ENCODE measurements at places on chromosomes 1 and 21.

DNA sequence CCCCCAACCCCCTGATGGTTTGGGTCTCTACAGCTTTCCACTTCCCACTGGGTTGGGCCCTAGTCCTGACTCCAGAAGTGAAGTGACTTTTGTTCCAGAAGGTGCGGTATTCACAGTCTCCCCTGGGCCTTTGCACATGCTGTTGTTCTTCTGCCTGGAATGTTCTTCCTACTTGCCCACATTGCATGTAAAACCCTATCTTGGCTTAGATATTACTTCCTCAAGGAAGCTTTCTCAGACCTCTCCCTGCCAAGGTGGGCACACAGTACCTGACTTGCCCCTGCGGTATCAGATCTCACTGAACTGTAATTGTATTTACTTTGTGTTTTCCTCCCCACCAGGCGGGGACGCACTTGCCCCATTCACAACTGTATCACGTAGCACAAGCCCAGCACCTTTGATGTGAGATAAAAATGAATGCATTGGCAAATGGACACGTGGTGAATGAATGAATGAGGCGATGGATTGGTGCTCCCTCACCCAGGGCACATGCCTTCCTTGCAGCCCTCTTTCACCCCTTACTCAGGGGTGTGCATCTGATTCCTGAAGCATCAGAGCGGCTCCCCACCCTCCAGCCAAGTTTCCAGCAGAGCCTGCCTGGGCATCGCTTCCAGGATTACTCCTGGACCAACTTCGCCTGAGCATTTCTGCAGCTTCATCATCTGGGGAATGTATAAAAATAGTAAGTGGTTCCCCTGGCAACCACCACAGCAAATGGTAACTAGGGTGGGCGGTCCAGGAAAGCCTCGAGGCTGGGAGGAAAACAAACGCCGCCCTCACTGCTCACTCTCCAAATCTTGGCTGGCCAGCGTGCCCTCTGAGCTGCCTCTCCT lies 19.8 kb downstream of the NENF start:
- H3K4me1 ChIP-seq: no peaks in the 10 kb centered on the region
- no peak for DNase-seq

DNA sequence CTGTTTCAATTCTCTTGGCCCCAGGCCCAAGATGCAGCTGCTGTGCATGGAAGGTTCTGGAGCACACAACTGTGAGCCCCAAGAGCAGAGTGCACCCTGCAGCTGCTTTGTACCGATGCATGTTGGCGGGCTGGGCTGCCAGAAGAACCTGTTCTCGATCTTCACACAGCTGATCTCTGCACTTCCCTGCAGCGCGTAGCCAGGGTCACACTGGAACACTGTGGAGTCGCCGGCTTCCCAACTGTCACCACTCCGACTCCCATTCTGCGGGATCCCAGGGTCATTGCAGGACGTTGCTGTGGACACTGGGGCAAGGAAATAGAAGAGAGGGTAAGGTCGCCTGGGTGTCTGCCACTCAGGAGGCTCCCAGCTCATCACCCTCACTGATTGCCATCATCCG lies 185.4 kb downstream of the ZSCAN20 start:
- H3K4me3 ChIP-seq: no peak overlapping the region
- H3K27me3 ChIP-seq: no peaks in the 10 kb centered on the region
- no peak overlapping the region for H3K27ac ChIP-seq
- no peaks in the 10 kb centered on the region for H3K4me1 ChIP-seq
- H3K36me3 ChIP-seq: peaks cover 6% of the 10 kb centered on the region

DNA sequence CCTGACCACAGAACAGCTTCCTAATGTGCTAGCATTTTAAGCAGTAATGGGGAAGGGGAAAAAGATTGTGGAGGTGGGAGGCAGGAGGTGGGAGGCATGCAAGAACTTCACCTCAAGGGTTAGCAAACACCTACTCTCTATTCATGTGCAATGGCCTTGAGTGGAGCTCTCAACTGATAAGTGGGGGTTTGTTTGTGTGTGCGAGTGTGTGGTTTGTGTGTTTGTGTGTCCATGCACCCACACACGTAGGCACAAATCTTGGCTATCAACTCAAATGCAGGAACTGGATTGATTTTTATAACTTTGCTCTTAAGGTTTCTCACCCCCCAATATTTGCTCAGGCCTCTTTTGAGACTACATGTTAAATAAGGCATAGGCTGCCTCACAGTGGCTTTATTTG lies 78.6 kb downstream of the SYT6 start:
- H3K27me3 ChIP-seq: peaks cover 2% of the 10 kb centered on the region
- H3K4me1 ChIP-seq: peaks cover 7% of the 10 kb centered on the region
- H3K4me3 ChIP-seq: no peak overlapping the region
- H3K36me3 ChIP-seq: no peaks in the 10 kb centered on the region
- no peak for DNase-seq

DNA sequence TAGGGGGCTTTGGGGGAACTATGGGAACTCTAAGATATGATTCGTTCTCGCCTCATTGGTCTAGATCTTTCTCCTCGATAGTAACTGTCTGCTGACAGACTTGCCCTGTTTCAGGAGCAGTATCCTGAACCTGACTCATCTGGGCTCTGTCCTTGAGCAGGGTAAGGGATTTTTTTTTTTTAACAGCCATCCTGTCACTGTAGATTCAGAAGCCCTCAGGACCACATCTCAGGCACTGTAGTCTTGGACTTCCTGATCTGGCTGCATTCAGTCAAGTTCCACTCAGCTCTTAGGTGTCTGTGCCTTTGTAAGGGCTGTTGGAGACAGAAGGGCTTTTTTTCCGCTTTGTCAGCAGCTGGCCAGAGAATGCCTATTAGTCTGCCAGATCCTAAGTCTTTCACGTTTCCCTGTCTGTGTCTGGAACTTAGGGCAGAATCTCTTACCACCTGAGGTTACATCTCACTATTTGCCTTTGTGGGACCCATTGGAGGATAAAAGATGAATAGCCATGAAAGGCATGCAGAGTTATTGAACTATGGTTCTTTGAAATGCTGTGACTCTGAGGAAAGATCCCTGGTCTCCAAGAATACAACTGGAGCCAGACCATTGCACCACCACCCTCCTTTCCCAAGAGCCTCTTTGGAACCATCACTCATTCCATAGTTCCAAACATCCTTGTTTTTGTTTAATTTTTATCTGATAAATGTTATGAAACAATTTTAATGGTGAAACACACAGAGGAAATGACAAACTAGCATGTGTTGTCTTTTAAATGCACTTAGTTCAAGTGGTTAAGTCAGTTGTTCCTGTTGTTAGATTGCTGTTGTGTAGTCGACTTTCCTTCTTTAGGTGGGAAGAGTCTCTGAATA lies 49.7 kb upstream of the MACF1 start:
- no peak overlapping the region for H3K4me3 ChIP-seq
- no peaks in the 10 kb centered on the region for H3K36me3 ChIP-seq
- DNase-seq: peak; percentile 80
- H3K27me3 ChIP-seq: no peaks in the 10 kb centered on the region
- no peak overlapping the region for H3K27ac ChIP-seq

GRCh38 chr1:18653367-18653766 lies 22.7 kb downstream of the PAX7 start:
- no peaks in the 10 kb centered on the region for H3K36me3 ChIP-seq
- no peak overlapping the region for H3K27ac ChIP-seq
- H3K4me3 ChIP-seq: no peak overlapping the region
- H3K27me3 ChIP-seq: peaks cover 35% of the 10 kb centered on the region

GRCh38 chr1:190243056-190243455 lies 234.6 kb downstream of the BRINP3 start:
- H3K36me3 ChIP-seq: no peaks in the 10 kb centered on the region
- no peaks in the 10 kb centered on the region for H3K4me1 ChIP-seq
- no peaks in the 10 kb centered on the region for H3K27me3 ChIP-seq
- DNase-seq: no peak
- H3K4me3 ChIP-seq: no peak overlapping the region
- no peak overlapping the region for H3K27ac ChIP-seq

- DNase-seq: no peak
- H3K36me3 ChIP-seq: no peaks in the 10 kb centered on the region
- H3K27ac ChIP-seq: no peak overlapping the region
- peaks cover 4% of the 10 kb centered on the region for H3K4me1 ChIP-seq
- no peaks in the 10 kb centered on the region for H3K27me3 ChIP-seq
These were observed 237.6 kb downstream of the SMYD3 start for GRCh38 chr1:246269466-246269865.

DNA sequence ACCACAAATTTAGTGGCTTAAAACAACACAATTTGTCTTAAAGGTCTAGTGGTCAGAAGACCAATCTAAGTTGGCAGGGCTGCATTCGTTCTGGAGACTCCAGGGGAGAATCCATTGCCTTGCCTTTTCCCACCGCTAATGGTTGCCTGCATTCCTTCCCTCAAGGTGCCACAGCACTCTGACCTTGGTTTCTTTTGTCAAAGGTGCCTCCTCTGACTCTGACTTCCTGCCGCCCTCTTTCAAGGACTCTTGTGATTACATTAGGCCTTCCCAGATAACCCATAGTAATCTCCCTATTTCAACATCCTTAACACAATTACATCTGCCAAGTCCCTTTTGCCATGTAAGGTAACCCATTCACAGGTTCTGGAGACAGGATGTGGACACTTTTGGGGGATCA lies 145.3 kb downstream of the S1PR1 start:
- H3K27me3 ChIP-seq: no peaks in the 10 kb centered on the region
- H3K27ac ChIP-seq: no peak overlapping the region
- peak; percentile 83 for DNase-seq
- H3K4me3 ChIP-seq: no peak overlapping the region

GRCh38 chr1:58412071-58412580 lies 134.4 kb downstream of the OMA1 start:
- H3K27ac ChIP-seq: no peak overlapping the region
- H3K36me3 ChIP-seq: no peaks in the 10 kb centered on the region
- DNase-seq: no peak
- no peaks in the 10 kb centered on the region for H3K27me3 ChIP-seq
- H3K4me1 ChIP-seq: no peaks in the 10 kb centered on the region

- H3K27ac ChIP-seq: no peak overlapping the region
- no peak for DNase-seq
- no peaks in the 10 kb centered on the region for H3K27me3 ChIP-seq
- peaks cover 2% of the 10 kb centered on the region for H3K4me1 ChIP-seq
- H3K4me3 ChIP-seq: no peak overlapping the region
- no peaks in the 10 kb centered on the region for H3K36me3 ChIP-seq
These were observed 47.2 kb upstream of the EPS15 start for GRCh38 chr1:51566260-51566659.

DNA sequence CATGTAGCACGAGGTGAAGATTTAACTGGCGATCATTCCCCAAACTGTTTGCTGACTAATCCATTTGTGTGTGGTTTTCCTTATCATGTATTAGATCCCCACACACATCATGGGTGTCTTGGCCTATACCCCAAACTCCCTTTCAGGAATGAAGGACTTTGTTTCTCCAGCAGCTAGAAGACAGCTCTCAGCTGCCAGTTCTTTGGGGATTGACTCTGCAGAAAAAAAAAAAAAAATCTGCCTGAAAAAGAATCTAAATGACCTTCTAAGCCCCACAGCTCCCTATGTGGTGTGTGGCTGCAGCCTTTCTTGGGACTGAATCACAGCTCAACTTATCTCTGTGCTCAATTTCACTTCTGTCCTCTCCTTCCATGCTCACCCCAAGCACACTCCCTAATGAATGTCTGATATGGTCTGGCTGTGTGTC lies 256.3 kb upstream of the DUSP10 start:
- H3K4me3 ChIP-seq: no peak overlapping the region
- no peaks in the 10 kb centered on the region for H3K27me3 ChIP-seq
- H3K36me3 ChIP-seq: no peaks in the 10 kb centered on the region
- H3K27ac ChIP-seq: no peak overlapping the region
- DNase-seq: peak; percentile 24

DNA sequence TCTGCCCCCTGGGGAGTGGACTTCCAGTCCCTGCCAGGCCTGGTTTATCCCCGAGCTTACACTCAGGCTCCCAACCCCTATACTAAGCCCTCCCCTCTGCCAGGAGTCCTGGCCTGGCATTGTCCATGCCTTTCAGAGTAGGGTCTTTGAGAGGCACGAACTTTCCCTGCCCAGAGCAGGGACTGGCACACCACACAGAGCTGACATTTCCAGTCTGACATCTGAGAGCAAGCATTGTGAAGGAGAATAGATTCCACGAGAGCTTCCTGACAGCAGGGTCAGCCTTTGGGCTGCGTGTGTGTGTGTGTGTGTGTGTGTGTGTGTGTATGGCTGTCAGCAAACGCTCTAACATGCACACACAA lies 59.5 kb upstream of the LAPTM5 start:
- DNase-seq: no peak
- H3K27me3 ChIP-seq: no peaks in the 10 kb centered on the region
- H3K4me1 ChIP-seq: peaks cover 5% of the 10 kb centered on the region
- H3K4me3 ChIP-seq: no peak overlapping the region
- no peaks in the 10 kb centered on the region for H3K36me3 ChIP-seq

DNA sequence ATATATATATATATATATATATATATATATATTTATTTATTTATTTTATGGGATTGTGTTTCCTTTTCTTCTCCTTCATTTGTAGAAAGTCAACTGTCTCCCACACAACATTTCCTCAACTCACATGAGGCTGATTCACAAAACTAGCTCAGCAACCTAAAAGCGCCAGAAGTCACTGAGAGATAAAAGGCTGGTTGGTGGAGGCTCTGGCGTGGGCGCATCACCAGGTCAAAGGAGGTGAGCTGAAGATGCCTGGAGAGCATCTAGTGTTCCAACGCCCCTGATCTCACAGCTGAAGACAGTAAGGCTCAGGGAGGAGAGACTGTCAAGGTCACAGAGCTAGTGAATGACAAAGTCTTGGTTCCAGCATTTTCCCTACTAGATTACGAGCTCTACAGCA lies 78.0 kb downstream of the HLCS start:
- H3K27me3 ChIP-seq: no peaks in the 10 kb centered on the region
- no peak overlapping the region for H3K4me3 ChIP-seq
- H3K36me3 ChIP-seq: no peaks in the 10 kb centered on the region
- no peak overlapping the region for H3K27ac ChIP-seq

DNA sequence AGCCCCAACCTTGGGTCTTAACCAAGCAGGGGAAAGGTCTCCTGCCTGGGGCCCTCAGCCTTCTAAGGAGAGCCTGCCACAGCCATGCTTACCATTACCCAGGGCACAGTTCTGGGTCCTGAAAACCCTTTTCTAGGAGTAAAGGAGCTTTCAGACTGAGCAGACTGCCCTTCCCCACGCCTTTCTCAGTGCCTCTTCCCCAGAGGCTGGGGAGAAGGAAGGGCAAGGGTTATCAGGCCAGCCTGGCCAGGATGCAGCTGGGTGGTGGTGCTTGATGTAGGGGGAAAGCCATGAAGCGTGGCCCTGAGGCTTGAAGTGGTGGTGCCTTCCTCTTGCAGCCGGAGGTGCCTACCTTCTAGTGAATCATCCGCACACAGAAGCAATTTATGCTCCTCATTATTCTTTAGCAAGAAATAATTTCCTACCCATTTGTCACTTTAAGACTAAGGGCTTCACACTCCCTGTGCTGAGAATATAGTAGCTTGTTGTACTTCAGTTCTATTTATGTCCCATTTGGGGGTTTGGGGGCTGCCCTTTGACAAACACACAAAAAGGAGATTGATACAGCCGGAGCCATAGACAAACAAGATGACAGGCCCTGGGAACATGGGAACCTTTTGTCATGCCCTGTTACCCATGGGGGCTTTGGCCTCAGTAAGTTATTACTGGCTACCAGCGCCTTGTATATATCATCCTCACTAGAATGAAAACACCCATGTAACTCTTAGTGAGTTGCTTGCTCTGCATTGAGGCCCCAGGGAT lies 40.7 kb downstream of the MAN1C1 start:
- H3K4me3 ChIP-seq: no peak overlapping the region
- H3K36me3 ChIP-seq: no peaks in the 10 kb centered on the region
- no peak overlapping the region for H3K27ac ChIP-seq
